ENCODE measurements at places on chromosomes 3 and 15.

GRCh38 chr3:126895178-126896066, 87.5 kb upstream of the PLXNA1 start:
- peak; percentile 51 for DNase-seq

- no peak for DNase-seq
Observed at GRCh38 chr3:73804204-73804603, 179.5 kb upstream of the PDZRN3 start.

DNA sequence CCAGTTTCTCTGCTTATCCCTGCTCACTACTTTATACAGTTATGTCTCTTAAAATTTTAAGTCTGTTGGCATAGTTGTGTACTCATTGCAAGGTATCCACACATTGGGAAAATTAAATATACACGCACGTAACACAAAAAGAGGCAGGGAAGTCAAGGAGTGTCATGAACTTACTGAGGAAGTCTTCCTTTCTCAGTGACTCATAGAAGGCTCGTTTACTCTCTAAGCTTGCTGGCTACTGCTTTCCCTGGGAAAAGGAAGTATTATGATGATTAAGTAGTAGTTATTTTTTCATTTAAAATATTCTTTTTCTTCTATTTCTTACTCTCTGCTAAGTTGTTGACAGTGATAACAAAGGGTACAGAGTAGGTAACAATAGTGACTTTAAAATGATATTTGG, 287.3 kb downstream of the UBE2E2 start:
- no peak for DNase-seq

- DNase-seq: no peak
Observed at GRCh38 chr15:48536681-48537091, 108.8 kb downstream of the FBN1 start.

GRCh38 chr3:13824521-13825310, 55.2 kb downstream of the WNT7A start:
- no peak for DNase-seq

DNA sequence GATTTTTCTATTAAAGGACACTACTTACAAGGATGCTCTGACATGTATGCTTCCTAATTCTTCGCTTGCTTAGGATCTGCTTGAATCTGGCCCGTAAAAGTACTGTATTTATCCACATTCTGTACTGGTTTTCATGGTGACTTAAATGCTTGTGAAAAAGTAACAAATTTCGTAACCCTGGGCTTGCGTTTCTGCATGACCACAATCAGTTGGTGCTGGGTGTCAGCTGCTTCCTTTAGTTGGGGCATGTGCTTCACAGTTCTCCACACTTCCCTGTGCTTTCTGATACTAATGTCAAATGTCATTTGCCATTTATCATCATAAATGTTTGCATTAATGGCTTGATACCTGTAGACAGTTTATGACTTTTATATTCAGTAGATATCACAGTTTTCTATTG, 218.4 kb upstream of the MLF1 start:
- no peak for DNase-seq

GRCh38 chr3:62873761-62874710, 1.2 kb downstream of the CADPS start:
- DNase-seq: peak; percentile 62

GRCh38 chr15:43235536-43235935, 14.7 kb upstream of the EPB42 start:
- no peak for DNase-seq

DNA sequence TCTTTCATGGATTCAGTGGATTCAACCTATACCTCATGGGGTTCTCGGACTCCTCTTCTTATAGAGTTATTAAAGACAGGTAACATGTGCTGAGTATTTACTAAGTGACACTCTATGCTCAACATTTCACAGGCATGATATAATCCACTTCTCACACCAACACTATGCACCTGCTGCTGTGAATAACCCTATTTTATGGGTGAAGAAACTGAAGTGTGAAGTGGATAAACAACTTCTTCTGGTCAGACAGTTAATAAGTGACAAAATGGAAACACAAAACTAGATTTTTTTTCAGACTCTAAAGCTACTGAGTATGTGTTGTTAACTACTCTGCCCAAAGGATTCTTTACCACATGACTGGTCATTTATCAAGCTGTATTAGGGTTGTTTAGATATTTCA, 403.5 kb downstream of the DIPK2A start:
- DNase-seq: no peak

DNA sequence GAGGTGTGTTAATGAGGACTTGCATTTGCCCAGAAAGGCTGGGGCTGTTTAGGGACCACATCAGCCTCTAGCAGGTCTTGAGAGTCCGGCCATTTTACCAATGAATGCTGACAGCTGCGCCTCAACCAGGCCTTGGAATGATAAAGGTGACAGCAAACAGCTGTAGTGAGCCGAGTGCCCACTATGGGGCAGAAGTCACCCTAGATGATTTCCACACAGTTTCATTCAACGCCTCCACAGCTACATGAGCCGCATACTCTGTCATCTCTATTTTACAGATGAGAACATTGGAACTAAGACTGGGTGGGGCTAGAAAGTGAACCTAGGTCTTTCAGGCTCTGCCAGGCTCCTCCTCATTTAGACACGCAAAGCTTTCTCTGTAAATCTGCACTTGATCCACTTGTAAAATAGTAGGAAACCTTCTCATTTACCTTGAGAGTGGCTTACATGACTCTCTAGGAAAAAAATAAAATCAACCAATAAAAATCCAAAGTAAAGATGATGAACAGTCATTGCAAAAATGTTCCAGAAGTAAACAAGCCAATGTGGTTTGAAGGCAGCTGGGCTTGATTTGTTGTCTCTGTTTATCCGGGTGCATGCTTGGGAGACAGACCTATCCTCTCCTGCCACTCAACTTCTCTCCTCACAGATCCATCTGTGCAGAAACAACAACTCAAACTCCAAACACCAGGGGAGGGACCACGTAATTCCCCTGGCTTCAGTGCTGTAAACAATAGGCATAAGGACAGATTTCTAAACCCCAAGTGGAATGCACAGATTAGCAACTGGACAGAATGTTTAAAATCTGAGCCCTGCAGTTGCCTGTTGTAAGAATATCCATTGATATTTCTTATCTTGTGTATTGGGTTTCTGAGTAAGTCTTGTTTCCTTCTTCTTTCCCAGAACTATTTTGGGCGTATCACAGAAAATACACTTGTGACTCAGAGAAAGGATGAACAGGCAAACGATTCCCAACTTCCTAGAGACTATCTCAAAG, 31.5 kb upstream of the LDHAL6B start:
- DNase-seq: peak; percentile 59

DNA sequence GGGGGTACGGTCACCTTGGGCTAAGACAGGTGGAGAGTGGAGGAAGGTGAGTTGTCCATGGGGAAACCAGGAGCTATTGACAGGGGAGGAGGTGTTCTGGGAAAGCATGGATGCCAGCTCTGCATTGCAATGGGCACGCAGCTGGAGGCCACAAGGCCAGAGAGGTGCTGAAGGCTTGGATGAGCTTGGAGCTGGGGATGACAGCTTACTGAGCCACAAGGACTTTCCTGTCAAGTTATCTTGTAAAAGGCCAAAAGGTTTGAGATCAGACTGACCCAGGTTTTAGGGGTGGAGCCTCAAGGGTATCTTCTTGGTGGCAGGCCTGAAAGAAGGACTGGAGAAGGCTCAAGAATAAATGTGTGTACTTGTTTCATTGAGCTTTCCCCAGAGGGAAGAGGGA, 115.2 kb downstream of the ASB7 start:
- DNase-seq: no peak

DNA sequence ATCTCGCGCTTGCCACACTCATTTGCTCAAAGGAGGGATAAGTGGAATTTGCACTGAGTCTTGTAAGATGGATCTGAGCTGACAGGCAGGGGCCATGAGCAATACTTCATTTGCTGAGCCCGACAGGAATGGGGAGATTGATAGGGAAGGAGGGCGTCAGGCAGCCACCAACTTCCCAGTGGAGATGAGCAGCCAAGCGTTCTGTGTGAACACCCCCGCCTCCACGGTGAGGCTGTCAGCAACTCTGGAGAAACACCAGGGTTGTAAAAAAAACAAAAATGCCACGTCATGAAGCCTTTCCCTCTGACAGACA, 36.8 kb downstream of the TLE3 start:
- DNase-seq: no peak

- no peak for DNase-seq
Observed at GRCh38 chr15:55110446-55110845, 86.3 kb downstream of the RSL24D1 start.

DNA sequence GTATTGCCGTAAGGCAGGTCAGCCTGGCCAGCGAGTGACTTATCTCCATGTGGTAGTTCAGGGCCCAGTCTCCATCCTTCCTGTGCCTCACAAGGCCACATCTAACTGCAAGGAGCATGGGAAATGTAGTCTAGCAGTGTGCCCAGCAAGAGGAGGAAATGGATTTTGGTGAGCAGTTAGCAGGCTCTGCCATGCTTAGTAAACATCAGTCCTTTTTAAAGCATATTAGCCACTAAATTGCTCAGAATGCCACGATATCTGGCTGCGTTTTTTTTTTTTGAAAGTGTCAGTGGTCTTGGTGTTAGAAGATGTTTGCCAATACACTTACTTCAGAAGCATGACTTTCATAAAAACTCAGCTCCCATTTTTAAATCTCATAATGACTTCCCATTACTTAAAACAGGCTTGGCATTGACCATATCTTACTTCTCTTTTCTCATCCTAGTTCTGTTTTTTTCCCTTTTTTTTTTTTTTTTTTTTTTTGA, 470.2 kb upstream of the TPRG1 start:
- DNase-seq: no peak

GRCh38 chr3:142734834-142735233, 11.0 kb downstream of the TRPC1 start:
- no peak for DNase-seq

DNA sequence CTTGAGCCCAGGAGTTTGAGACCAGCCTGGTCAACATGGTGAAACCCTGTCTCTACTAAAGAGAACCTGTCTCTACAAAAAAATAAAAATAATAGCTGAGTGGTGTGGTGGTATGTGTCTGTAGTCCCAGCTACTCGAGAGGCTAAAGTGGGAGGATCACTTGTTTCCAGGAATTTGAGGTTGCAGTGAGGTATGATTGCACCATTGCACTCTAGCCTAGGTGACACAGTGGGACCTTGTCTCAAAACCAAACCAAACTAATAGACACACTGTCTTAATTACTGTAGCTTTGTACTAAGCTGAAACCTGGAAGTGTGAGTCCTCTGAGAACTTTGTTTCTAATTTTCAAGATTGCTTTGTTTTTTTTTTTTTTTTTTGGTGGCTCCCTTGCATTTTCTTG, 30.4 kb downstream of the MGA start:
- no peak for DNase-seq

DNA sequence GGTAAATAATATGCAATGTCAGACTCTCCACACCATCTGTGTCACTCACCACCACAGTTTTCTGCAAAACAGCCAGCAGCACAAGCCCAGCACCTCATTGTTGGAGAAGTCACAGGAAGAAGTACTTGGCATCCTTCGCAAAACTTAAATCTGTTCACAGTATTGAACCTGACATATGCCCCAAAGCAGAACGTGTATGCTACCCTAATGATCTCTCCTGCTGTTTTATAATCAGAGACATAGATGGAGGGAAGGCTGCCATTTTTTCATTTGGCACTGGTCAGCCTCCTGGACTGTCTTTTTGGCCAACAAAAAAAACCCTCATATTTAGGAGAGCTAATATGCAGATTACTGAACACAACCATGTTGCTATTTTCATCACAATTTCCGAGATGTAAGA, 1272.9 kb downstream of the ROBO1 start:
- DNase-seq: no peak
